ENCODE measurements at places on chromosomes 12 and 14.
A peak's percentile ranks its signal among the peaks of the same experiment; 100 is the strongest.

GRCh38 chr14:70822530-70823185 lies 13.3 kb upstream of the MAP3K9 start:
- DNase-seq = no peak

GRCh38 chr12:132189378-132190011 lies 45.2 kb downstream of the NOC4L start:
- peak; percentile 35 for DNase-seq

GRCh38 chr14:74297986-74298385 lies 4.7 kb downstream of the ABCD4 start:
- no peak for DNase-seq

DNA sequence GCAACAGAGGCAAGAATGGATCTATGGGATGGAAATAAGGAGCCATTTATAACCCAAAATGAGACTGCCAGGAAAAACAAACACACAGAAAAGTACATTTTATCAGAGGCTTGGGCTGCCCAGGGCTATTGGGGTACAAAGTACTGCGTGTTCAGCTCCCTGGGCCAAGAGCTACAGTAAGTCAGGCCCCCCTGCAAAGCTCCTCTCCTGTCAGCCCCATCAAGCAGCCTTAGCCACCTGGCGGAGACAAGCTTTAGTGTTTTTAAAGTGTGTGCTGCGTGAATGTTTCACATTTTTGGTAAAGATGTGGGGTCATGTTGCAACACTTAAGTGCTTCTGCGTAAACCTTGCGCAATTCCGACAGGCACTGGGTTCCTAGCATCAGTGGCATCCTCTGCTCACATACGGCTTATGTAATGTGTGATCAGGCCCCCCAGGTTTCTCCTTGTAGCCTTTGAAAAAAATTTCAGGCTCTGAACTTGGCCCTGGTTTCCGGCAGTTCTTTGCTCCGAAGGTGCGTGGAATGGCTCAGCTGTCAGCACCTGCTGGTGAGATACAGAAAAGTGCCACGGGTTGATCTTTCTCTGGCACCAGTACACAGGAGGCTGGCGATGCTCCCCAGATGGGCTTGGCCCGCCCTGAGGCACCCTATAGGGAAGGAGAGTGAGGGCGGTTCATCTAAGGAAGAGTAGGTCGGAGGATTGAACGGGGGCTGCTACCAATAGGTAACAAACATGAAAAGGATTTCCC lies 198.7 kb upstream of the EEA1 start:
- DNase-seq = no peak

DNA sequence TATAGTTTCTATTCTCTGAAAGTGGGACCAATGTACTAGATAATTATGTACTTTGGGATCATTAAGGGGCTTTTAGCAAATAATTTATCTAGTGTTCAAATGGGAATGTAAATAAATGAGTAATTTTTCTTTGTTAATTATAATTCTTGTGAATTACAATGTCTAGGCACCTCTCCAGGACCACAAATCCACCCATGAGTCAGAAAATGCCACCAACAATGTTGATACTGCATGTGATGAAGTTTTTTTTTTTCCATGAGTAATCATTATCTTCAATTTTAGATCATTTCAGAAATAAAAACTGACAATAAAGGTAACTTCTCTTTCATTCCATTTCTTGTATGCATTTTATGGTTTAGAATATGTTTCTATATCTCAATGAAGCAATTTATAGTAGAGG lies 470.3 kb downstream of the VRK1 start:
- DNase-seq = no peak
